ENCODE measurements at places on chromosomes 5 and 9. TPM values are rescaled to one million over a fixed set of nuclear protein-coding genes. Genes with fewer than 3 reads are reported as not detected.

The PPP1R26 gene
- 9.1 TPM for total RNA-seq

The CSF2 gene
- not detected for total RNA-seq

The SQSTM1 gene
- total RNA-seq = 407 TPM

The CNTFR gene
- 9.9 TPM for total RNA-seq

The ERGIC1 gene
- 149 TPM for total RNA-seq

The SHOC1 gene
- not detected for total RNA-seq

The ASPN gene
- total RNA-seq = 27.6 TPM

The IFNE gene
- total RNA-seq = 0.12 TPM

The PNPLA7 gene
- 0.23 TPM for total RNA-seq

The MSMP gene
- total RNA-seq = not detected

The RNF130 gene
- 61.8 TPM for total RNA-seq

The PCDH1 gene
- total RNA-seq = 7.5 TPM

The C7 gene
- 996 TPM for total RNA-seq

The LHX6 gene
- not detected for total RNA-seq

The IPO11 gene
- 10.0 TPM for total RNA-seq

The MOB3B gene
- total RNA-seq = 0.09 TPM

Measured in pericardium fibroblast (primary cell).